ENCODE measurements at places on chromosomes 13 and 19.

DNA sequence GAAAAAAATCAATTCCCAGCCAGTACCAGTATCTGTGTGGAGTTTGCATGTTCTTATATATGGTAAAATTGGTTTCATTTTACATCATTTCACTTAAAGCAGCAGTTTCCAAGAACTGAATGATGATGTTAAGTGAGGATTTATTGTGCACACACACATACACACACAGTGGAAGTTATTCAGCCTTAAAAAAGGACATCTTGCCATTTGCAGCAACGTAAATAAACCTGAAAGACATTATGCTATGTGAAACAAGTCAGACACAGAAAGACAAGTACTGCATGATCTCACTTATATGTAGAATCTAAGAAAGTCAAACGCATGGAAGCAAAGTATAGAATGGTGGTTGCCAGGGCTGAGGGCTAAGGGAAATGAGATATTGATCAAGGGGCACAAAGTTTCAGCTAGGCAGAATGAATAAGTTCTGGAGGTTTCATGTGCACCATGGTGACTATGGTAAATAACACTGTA is 5.3 kb downstream of the SIGLECL1 start:
- DNase-seq = no peak

DNA sequence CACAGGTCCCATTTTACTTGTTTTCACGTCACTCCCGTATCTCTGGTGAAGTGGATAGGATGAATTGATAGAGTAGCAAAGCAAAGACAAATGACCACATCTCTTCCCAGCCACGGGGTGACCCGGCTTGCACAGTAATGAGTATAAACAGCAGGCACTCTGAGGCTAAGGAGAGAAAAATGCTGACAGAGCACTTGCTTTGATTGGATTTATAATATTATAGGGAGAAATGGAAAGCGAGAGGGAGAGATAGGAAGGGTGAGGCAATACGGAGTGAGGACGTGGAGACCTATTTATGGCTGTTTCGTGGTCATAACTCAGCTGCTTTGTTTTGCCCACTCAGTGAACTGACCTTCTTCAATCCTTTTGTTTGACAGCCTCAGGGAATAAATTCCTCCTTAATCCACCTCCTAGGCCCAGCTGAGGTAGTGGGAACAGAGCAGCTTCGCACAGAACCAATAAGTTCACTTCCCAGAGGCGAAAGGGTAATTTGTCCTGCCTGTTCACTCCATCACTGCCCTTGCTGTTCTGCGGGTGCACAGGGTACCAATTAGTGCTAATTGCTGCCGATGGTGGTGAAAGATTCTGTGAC is 68.6 kb downstream of the ERCC5 start:
- DNase-seq = no peak

- DNase-seq = no peak
Measured at GRCh38 chr19:39701291-39701690, 3.0 kb upstream of the LGALS14 start.

DNA sequence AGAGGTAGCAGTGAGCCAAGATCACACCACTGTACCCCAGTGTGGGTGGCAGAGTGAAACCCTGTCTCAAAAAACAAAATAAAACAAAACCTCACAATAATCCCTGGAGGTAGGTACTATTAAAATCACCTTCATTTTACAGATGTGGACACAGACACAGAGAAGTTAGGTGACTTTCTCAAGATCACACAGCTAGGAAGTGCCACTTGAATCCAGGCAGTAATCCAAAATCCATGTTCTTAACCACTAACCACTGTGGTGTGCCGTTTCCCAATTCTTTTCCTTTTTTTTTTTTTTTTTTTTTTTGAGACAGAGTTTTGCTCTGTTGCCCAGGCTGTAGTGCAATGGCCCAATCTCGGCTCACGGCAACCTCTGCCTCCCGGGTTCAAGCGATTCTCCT is 9.0 kb downstream of the PPP1R14A start:
- DNase-seq = no peak

GRCh38 chr19:1170938-1171754 is 2.9 kb downstream of the SBNO2 start:
- DNase-seq = no peak

GRCh38 chr19:11451871-11452619 is 16.6 kb downstream of the PRKCSH start:
- no peak for DNase-seq

GRCh38 chr13:111401151-111401550 is 80.7 kb downstream of the TEX29 start:
- DNase-seq = no peak

GRCh38 chr19:7832781-7833180 is 2.8 kb downstream of the EVI5L start:
- no peak for DNase-seq

GRCh38 chr13:83215627-83216026 is 666.6 kb downstream of the SLITRK1 start:
- no peak for DNase-seq

- DNase-seq = no peak
Measured at GRCh38 chr19:35117116-35117515, 1.5 kb downstream of the FXYD3 start.

GRCh38 chr19:890831-891230 is 2.2 kb downstream of the MED16 start:
- DNase-seq = no peak

DNA sequence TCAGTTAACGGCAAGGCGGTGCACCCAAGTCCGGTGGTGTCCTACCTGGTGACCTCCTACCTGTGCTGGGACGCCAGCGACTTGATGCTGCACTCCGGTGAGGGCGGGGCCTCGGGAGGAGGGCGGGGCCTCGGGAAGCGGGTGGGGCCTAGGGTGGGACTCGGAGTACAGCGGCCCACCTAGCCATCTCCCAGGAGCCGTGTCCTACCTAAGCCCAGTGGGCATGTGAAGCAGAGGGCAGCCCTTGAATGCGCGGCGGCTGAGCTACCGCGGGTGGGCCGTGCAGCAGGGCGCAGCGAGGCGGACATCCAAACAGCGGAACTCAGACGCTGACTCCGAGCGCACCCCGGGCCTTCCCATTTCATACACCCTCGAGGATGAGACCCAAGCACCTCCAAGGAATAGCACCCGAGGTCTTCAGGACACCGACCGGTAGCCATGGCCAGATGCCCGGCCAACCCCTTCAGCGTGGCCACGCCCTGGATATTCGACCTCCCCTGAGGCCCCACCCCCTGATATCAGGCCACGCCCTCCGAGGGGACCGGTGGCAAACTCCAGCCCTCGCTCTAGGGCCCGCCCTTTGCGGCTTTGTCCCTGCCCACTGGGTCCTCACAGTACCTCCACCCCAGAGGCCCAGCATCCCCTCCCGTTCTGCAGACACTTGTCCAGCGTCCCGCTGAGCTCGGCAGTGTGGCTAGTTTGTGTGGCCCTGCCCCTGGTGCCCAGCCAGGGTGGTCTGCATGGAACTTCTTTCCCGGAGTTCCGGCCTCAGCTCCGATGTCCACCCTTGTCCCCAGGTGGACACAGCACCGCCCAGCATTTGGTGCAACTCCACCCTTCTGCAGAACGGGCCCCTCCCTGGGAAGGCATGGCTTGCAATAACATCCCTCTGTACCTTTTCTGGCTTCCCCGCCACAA is 5.4 kb downstream of the KLK1 start:
- DNase-seq = peak; percentile 79

DNA sequence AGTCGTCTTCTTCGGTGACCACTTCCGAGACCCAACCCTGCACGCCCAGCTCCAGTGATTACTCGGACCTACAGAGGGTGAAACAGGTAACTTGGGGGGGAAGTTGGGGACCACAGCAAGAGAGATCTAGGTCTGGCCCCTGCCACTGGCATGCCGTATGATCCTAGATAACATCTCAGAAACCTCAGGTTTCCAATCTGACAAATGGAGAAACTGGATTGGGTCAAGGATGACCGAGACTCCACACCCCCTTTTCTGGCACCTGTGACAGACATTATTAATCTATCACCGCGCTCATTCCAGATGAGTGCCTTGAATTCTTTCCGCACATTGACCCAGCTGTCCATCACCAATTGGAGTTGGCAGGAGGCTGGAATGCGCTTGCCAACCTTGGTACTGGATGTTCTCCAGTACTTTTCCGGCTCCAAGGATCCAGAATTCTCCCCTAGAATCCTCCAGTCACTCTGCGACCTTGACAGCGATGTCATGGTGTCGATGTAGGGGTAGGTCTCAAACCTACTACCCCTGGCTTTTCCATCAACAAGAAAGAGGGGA is 17.4 kb downstream of the VASP start:
- DNase-seq = no peak

DNA sequence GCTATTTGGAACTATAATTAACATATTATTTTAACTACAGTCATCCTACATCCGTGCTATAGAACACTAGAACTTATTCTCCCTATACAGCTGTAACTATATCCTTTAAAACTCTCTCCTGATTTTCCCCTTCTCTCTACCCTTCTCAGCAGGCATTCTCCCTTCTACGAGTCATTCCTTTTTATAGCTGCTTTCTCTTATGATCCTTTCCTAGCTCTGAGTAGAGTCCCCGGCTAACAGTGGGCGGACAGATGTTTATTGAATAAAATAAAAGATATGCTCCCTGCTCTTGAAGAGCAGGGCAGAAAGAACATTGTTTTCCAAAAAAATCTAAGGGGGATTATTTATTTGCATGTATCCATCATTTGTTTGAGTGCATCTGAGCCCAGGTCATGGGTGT is 246.5 kb upstream of the TMTC4 start:
- no peak for DNase-seq

DNA sequence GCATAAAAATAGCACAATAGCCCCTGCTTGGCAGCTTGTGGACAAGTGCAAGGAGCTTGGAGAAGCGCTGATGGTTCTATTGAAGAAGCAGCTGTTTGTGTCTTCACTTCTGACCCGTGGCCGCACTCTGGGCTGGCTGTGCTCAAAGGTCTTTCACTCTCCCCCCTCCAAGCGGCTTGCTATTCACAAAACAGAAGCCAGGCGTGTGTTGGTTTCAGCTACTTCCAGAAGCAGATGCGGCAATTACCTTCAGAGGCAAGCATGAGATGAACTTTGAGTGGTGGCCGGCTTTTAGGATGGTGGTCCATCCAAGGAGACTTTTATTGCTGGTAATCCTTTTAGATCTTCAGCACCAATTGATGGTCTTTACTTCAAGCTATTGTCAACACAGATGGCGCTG is 188.5 kb upstream of the ARGLU1 start:
- DNase-seq = no peak

- peak; percentile 61 for DNase-seq
Measured at GRCh38 chr19:29526730-29527499, 1.1 kb downstream of the VSTM2B start.

GRCh38 chr19:38831142-38831605 is 420 bp downstream of the ECH1 start:
- DNase-seq = peak; percentile 36

DNA sequence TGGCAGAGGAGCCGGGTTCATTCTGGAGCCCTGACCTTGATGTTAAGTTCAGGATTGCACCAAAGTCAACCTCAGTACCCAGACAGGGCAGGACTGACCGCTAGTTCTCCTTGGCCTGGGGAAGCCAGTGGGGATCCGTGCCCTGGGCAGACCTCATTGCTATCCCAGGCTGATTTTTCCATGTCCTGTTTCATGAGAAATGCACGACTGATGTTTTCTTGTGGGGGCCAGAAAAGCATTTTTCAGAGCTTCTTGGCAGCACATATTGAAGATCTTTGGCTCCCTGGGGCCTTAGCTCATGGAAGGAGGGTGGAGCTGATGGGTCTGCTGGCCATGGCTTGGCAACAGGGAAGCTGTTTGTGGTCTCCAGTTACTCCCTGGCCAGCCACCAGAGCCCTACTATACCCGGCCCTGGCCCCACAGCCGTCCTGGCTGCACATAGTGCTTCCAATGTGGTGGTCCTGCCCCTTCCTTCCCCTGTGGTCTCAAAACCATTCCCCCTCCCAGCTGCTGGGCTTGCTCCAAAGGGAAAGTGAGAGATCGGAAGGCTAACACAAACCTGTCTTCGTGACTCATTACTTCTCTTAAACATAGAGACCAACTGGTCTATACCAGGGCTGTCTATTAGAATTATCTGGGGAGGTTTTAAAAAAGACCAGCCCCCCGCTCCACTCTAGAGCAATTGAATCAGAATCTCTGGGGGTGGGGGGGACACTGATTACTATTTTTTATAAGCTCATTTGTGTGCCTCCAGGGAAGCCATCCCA is 11.2 kb downstream of the IL17D start:
- no peak for DNase-seq

- DNase-seq = no peak
Measured at GRCh38 chr13:51629491-51630287, 45.4 kb downstream of the WDFY2 start.
